OCI-LY7 (cell line): ENCODE measurements at places on chromosomes 4 and X. TPM values are rescaled to one million over a fixed set of nuclear protein-coding genes. Genes with fewer than 3 reads are reported as not detected.

GRCh38 chr4:47814618-47815295 is 23.1 kb downstream of the CORIN start:
- no peak for DNase-seq

MSMO1 gene
- total RNA-seq = 88.0 and 91.5 TPM in 2 replicates

DNA sequence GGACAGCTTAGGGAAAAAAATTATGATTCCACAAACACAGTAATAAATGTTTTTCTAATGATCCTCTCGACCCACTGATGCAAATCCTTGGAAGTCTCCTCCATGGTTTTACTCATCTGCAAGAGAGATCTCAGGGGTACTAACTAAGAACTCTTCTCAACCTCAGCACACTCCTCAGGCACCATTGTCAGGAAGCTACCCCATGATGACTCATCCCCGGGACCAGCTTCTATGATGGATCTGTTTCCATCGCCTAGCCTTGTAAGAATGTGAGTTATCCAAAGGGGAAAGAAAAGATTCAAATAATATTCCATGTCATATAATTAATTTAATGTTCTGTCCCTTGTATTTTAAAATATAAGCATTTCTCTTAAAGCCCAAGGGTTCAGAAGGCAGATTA is 816.1 kb upstream of the IGFBP7 start:
- DNase-seq = no peak

- DNase-seq = no peak
Observed at GRCh38 chr4:184012937-184013336, 107.8 kb downstream of the STOX2 start.

GRCh38 chrX:101230636-101231035 is 11.1 kb downstream of the DRP2 start:
- DNase-seq = no peak

- peak; percentile 16 for DNase-seq
Observed at GRCh38 chr4:10747186-10747585, 62.6 kb upstream of the CLNK start.

GAGE12H gene
- not detected in 2 replicates for total RNA-seq
